ENCODE measurements at places on chromosomes 7 and 10.

DNA sequence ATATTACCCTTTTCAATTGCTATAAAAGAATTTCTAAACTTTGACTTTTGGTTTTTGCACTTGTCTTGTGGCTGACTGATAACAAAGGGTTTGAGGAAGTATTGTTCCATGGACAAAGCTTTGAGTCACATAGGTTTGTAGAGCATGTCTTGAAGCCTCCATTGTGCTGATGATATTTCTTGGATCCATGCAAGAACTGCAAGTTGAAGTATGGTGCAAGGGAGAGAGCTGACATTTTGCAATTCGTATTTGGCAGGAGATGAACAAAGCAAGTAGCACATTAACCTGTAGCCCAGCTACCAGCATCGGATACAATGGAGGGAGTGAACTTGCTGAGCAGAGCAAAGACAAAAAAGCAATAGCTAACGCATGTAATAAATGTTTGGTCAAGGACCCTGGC is 23.4 kb downstream of the MGAM2 start:
- no peak for DNase-seq

GRCh38 chr10:125639846-125640245 is 43.1 kb downstream of the TEX36 start:
- DNase-seq: no peak

GRCh38 chr10:101597091-101597900 is 9.2 kb downstream of the DPCD start:
- DNase-seq: no peak

DNA sequence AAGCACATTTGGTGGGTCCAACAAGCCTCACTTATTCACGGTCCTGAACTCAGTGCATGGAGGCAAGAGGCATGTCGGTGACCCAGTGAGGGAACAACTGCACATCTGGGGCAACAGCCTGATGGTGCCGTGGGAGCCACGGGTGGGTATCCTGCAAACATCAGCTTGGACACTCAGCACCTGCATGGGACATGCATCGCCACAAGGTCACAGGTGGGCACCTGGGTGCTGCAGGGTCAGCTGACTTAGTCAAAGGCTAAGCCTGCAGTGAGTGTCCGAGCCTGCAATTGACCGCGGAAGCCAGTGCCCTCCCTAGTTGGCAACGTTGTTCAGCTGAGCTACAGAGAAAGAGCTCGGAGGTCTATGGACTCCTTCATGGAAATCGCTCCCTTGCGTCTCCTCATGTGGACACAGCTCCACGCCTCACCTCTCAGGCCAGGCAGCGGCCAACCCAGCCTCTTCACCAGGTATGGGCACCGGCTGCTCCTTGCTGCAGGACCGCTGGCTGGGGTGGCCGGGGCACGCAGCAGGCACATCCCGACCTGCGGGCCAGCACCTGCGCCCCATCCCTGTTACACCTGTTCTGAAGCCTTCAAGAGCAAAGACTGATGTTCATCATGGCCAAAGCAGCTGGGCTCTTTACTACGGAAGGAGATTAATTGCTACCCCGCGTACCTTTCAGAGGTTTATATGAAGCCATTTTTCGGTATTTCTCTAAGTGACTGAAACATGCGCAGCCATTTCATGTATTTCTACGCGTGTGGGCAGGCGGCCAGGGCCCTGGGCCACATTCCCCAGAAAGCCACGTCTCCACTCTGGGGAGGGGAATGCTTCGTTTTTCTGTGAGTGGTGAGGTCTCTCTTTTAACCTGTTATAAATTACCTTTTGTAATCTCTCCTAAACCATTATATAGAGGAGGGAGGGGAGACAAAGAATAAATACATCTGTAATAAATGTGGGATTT is 380.7 kb downstream of the DNAJB6 start:
- no peak for DNase-seq

DNA sequence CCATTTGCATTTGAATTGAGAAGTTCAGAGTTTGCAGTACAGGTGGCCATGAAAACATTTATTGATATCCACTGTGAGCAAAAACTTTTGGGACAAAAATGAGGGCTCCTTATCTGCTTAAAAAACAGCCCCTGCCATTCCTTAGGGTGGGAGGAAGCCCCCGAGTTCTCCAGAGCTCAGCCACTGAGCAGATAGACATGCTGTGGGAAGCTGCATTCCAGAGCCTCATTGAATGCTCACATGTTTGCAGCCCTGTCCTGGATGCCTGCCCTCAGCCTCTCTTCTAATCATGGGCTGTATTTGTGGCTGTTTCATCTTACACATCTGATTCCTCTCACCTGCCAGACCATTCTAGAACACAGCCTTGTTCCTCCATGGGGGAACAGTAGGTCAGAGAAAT is 33.3 kb downstream of the PLPP4 start:
- no peak for DNase-seq

GRCh38 chr10:100887761-100888296 is 24.9 kb upstream of the SLF2 start:
- no peak for DNase-seq

- DNase-seq: no peak
Measured at GRCh38 chr10:11146402-11147171, 128.9 kb downstream of the CELF2 start.

DNA sequence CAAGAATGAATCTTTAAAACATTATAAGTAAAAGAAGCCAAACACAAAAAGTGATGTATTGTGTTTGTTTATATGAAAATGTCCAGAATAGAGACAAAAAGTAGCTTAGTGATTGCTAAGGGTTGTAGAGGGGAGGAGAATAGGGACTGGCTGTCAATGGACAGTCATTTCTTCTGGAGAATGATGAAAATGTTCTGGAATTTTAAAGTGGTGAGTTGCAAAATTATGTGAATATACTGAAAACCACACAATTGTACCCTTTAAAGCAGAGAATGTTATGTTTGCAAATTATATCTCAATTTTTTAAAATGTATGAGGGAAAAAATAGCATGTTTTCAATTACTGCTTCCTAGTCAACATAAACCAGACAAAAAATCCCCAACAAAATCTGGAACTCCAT is 174.2 kb downstream of the KMT2E start:
- no peak for DNase-seq

GRCh38 chr10:11899067-11899876 is 76.1 kb downstream of the PROSER2 start:
- no peak for DNase-seq

GRCh38 chr10:121459279-121459621 is 139.0 kb downstream of the FGFR2 start:
- no peak for DNase-seq

DNA sequence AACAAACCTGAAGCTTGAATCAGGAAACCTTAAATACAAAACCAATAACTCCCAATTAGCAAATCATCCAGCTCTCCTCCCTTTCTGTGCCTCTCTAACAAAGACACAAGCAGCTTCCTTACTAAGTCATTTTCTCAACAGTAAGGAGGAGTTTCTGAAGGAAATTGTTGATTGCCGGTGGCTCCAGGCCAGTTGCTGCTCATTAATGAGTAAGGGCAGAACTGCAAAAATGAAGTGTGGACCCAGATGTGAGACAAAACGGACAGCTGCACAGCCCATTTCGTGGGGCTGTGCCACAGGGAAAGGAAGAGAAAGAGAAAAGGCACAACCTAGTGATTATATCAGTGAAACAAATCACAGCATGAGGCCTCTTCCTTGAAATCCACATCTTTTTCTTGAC is 42.8 kb upstream of the RHOBTB1 start:
- no peak for DNase-seq

DNA sequence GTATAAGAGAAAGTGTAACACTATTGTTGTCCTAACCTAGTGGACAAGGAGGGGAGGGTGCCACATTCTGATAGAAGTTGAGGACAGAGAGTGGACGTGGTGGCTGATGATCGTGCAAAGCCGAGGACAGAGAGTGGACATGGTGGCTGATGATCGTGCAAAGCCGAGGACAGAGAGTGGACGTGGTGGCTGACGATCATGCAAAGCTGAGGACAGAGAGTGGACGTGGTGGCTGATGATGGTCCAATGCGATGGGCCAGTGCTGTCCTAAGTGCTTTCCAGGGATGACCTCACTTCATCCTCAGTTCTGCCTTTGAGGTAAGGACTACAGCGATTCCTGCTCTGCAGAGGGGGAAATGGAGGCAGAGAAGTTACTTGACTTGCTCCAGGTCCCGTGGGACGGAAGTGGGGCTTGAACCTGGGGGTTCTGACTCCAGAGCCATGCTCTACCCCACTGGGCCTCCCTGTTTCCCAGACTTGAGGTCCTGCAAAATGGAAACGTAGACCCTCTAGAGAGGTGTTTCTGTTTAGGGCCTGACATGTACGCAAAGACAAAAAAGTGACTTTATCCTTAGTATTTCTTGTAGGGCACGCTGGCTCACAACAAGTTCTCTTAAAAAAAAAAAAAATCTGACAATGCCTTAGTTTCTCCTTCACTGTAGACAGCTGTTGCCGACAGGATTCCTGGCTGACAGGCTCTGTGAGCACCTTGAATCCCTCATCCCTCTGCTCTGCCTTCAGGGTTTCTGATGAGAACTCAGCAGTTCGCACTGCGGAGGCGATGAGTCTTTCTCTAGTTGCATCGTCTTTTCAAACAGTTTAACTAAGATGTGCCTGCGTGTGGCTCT is 20.3 kb upstream of the NCAPG2 start:
- no peak for DNase-seq

- no peak for DNase-seq
Measured at GRCh38 chr10:3217301-3217700, 44.7 kb upstream of the PITRM1 start.

DNA sequence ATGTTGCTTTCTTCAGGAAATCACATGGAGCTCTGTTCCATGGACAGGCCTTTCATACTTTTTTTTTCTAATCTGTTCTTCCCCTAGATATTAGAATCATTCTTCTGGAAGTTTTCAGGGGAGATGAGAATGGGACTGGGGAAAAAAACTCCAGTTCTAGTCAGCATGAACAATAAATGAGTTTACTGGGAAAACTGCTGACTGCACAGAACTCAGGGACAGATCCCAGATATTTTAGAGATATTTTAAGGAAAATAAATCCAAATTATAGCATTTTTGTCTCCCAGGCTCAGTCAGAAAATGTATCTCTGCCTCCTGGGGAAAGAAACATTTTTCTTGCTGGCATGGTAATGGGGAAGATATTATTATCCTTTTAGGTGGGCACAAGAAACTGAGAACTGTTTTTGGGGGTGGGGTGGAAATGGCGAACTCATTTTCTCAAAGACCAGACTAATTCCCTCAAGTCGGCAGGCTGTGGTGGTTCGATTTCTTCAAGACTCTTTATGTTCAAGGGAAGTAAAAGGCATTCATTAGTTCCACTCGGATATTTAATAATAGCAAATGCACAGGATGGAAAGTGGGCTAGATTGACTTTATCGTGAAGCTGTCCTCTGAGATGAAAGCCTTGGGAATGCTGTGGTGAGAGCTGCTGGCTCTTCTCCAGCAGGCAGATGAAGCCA is 157.5 kb downstream of the ADRA2A start:
- no peak for DNase-seq

DNA sequence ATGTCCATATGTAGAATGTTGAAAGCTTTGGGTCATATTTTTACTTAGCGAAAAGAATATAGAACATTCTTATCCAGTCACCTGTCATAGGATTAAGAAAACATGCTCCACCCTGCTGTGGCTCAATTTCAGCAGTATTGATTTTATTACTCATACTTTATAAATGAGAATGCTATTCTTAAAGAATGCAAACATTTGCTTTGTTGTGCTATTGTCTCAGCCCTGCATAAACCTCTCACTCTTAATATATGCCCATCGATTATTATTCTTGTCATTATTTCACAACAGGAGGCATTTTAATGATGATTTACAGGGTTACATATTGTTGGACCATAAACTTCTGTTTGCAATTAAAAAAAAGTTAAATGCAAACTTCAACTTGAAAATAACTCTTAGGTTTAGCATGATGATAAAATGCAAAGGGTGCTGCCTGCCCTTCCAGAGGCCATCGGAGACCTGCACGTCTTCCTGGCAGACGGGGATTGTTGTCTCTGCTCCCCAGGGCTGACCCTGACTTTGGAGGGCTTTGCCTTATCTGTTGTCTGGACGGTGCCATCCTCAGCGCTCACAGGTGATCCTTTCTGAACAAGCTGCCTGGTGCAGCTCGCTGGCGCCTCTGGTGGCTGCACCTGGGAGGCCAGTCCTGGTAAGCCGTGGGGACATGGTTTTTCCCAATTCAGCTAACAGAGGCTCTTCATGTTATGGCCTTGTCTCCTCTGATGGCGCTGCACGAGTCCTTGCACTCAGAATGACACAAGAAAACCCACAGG is 50.0 kb upstream of the SHH start:
- DNase-seq: no peak

- no peak for DNase-seq
Measured at GRCh38 chr7:45278763-45279398, 121.3 kb downstream of the RAMP3 start.

DNA sequence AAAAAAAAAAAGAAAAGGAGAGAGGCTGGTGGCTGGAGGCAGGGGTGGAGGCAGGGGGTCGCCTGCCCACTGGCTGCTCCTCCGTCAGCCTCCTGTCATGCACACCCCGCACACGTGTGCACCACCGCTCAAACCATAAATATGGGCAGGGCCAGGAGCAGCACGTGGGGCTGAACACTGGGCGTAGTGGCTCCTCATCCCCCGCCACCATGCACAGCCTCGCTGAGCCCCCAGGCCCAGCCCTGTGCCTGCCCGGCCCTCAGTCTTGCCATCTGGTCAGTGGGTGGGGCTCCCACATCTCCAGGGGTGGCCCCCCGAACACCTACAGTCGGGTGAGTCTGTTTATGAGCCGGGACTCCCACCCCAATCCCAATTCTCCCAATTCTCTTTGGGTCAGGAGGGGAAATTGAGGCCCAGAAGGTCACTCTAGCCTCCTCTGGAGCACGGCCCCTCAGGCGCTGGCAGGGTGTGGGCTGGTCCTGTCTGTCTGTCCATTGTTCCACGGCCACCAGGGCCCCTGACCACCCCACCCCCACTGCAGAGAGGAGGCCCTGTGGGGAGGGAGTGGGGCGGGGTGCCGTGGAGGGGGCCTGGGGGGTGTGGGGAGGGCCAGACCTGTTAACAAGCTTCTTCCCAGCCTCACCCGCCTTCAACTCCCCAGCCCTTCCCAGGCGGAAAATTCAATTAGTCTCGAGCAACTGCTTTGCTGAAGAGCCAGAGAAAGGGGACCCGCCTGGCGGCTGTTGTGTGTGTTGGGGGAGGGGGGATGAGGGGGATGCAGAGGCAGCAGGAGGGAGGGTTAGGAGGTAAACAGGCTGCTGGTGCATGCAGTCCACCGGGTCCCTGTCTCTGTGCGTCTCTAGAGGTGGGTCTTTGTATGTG is 19.5 kb upstream of the GRIFIN start:
- DNase-seq: no peak

GRCh38 chr7:70568674-70569334 is 563.1 kb upstream of the GALNT17 start:
- no peak for DNase-seq

DNA sequence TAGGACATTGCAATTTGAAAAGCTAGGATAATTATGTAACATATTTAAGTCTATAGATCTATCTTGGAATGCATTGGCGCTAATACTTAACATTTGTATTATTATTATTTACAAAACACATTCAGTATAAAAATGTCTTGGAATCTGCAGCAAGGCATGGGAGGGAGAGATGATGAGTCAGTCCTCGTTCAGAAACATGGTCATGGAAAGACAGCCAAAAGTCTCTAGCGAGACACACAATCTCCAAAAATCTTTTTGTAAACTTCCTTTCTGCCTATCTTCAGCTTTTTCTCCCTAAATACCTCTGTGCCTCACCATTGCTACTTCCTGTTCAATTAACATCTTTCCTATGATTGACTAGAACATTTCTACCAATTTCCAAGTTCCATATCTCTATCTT is 188.4 kb upstream of the CACNA2D1 start:
- DNase-seq: no peak

- no peak for DNase-seq
Measured at GRCh38 chr10:10914144-10914543, 103.5 kb upstream of the CELF2 start.
